HS-27A (cell line): ENCODE measurements at places on chromosomes 5 and 9.

DNA sequence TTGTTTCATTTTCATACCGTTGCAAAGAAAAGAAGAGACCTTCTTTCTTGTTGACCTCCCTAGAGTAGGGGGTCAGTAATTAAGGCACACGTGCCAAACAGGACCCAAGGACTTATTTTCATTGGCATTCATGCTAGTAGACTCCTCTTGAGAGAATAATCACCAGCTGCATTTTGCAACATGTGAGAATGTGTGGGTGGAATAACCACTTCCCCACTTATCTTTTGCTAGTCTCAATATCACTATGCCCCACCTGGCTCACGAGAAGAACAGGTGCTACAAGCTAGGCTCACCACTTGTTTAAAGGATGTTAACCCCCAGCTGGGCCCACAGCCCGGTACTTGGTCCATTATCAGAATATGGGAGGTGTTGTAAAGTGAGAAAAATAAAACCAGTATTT is 460.7 kb upstream of the MEF2C start:
- DNase-seq: no peak

GRCh38 chr9:34988218-34989002 is 1.1 kb upstream of the DNAJB5 start:
- DNase-seq: no peak

DNA sequence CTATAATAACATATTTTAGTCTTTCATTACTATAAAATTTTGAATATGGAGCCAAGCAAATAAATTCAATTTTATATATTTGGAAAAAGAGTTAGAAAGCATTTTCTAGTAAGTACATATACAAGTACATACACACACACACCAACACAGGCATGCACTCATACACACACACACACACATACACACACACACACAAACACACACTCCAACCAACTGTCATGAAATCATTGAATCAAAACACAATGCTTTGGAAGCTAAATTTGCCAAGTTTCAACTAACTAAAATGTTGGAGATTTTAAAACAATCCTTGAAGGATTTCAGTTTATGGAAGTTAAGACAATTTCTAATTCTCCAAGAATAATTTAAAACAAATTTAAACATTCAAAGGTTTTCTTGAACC is 283.2 kb downstream of the TAF11L14 start:
- DNase-seq: no peak

GRCh38 chr5:93611273-93611975 is 28.4 kb downstream of the NR2F1 start:
- no peak for DNase-seq
